HCT116 (cell line): ENCODE measurements at places on chromosomes 1 and 21. TPM values are rescaled to one million over a fixed set of nuclear protein-coding genes. Genes with fewer than 3 reads are reported as not detected.

DNA sequence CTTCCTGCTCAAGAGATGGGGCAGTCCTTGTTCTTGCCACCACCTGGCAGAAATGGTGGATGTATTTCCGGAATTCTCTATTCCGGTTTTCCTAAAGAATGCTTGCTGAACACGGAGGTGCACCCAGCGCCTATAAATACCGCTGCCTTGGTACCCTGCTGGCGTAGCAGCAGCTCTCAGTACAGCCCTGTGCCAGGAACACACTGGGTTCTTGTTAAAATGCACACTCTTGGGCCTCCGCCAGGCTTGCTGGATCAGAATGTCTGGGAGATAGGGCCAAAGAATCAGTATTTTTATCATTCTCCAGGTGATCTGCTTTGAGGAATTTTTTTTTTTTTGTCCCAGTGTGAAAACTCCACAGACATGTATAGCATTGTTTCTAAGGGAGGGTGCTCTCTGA is 54.2 kb downstream of the IGSF5 start:
- DNase-seq: no peak

DNA sequence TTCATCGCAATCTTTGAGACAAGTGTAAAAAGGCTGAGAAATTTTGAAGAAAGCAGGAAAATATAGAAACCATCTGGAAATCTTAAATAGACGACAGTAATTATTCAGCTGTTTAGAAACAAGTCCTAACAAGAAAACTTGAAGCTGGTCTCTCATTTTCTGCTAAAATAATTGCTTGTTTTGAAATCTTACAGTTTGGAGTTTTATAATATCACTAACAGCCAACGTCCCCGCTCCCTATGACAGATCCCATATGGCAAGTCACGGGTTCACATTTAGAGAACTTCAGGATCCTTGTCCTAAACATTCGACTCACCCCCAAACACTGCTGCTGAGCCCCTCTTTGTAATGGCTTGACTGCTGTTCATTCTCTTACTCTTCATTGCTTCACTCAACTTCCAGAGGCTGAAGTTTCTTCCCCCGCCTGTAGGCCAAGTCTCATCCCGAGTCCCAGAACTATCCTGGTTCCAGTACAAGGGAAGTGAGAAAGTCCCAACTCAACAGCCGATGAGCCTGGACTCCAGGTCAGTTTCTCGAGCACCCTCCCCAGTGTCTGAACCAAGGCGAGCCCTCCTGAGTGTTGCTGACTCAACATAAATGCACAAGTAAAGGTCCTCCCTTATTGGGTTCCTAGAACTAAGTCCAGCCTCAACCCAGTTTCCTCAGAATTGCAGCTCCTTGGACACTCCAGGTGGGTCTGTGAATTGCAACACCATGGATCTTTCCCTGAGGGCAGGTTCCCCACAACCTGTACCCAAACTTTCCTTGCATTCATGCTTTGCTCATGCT is 93.4 kb upstream of the BACE2 start:
- DNase-seq: no peak

GRCh38 chr1:166980818-166981217 is 5.5 kb upstream of the ILDR2 start:
- DNase-seq: no peak

GRCh38 chr1:109162626-109163025 is 48.7 kb downstream of the ELAPOR1 start:
- DNase-seq: no peak

DNA sequence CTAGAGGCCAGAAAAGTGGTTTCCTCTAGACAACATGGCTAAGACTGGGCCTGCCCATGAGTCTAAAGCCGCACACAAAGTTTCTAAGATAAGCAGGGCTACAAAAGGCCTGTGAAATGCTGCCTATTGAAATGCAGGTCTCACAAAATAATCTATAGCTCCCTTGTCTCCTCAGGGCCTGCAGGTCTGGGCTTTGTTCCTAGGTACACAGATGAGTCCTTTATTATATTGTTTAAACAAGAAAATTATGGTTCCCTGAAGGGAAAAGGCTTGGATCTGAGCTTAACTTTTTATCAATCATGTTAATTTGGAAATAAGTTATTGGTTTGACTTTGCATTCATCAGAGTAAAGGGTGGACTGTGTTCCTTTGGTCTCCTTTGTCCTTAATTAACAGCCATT is 413.4 kb upstream of the BEND5 start:
- DNase-seq: no peak

GRCh38 chr1:108858230-108858950 is 1.5 kb upstream of the AKNAD1 start:
- DNase-seq: no peak

DNA sequence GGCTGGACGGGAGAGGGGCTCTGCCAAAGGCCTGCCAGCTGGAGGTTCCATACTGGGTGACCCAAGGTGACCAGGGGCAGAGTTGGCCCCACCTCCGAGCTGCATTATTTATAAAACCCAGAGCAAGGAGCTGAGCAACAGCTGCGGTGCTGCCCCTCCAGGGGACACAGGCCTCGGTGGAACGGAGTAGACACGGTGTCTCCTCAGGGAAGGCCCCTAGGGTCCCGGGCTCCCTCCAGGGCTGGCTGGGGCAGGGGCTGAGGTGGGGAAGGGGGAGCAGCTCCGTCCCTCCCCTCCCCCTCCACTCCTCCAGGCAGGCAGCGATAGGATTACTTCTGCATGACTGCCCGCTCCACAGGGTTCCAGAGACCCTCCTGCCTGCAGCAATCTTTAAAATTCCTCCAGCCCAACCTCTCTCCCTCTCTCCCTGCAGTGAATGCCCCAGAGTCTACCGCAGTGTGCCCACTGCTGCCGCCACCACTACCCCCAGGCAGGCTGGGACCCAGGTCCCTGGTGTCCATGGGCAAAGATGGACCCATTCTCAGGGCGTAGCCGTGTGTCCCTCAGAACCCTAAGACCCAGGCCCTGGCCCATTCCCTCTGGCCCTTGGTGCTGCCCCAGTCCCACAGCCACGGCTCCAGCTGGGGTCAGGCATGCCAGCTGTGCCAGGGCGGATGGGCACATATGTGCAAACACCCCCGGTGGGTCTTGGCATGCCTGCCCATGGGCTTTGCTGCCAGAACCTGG is 10.8 kb downstream of the AHDC1 start:
- no peak for DNase-seq

DNA sequence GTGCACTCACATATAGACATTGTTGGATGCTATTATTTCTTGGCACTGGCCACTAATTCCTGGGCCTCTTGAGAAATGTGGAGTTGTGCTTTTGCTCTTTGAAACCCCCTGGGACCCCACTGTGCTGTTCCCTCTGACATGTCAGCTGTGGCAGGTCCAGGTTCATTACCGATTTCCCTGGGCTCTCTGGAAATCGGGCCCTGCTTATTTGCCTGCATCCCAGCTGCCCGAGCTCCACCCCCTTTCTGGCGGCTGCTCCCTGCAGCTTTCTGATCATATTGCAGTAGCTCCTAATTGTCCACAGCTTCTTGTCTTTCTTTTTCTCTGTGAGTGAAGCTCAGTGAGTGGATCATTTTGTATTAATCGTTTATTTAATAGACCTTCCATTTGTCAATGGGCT is 183.7 kb upstream of the FAM78B start:
- DNase-seq: no peak

DNA sequence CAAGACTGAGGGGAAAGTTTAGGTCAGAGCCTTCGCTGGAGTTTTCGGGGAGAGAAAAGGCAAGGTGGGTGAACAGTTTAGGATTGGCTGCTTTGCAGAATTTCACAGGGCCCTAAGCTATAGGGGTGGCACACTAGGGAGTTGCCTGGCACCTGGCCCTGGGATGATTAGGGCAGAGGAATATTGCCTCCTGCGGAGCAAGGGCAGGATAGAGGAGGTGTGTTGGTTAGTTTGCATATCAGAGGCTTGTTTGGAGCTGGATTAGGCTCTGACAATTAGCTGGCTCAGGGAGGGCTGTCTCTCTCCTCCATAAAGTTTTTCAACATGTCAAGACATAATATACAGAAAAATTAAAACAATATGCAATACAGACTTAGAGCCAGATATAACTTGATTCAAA is 436.4 kb downstream of the DISC1 start:
- no peak for DNase-seq

DNA sequence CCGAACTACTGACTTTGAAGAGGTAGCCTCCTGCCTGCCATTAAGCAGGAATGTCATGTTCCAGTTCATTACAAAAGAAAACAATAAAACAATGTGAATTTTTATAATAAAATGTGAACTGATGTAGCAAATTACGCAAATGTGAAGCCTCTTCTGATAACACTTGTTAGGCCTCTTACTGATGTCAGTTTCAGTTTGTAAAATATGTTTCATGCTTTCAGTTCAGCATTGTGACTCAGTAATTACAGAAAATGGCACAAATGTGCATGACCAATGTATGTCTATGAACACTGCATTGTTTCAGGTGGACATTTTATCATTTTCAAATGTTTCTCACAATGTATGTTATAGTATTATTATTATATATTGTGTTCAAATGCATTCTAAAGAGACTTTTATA is 159.8 kb upstream of the SGIP1 start:
- DNase-seq: no peak

DNA sequence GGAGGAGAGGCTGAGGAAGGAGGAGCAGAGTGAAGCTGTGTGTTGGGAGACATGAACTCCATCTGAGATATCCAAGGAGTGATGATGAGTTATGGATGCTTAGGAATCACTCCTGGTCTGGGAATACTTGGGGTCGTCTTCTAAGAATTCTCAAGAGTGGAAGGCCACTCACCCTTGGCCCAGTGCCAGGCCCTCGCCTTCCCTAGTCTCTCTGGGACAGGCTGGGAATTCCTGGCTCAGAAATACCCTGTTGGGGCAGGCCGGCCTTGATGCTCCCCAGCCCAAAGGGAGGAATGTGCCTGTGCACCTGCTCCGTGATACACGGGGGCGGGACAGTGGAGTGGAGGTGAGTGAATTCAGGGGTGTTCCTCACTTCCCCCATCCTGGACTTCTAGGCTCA is 12.6 kb upstream of the LMNA start:
- no peak for DNase-seq

- no peak for DNase-seq
These were observed 10.5 kb upstream of the SPEN start for GRCh38 chr1:15836772-15837669.

GRCh38 chr1:223180731-223181321 is 37.8 kb upstream of the TLR5 start:
- no peak for DNase-seq

DNA sequence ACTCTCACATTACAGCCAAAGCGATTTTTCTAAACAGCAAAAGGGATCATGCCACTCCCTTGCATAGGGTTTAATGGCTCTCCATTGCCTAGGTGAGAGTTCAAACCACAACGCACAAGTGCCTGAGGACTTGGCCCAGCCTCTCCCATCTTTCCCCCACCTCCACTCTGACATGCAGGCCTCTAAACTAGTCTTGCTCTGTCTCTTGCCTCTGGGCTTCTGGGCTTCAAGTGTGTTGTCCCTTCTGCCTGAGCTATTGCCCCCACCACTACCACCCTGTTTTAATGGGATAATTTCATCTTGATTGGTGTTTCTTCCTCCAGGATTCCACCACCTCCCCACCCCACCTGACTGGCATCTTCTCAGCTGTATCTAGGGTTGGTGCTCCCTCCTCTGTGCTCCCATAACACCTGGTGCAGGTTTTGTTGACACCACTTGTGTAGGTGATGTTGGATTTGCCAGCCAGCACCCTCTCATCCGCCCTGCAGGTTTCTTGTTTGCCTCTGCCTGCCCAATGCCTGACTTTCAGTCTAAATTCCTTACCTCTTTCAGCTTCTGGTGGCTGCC is 2.7 kb upstream of the ZBTB21 start:
- no peak for DNase-seq

DNA sequence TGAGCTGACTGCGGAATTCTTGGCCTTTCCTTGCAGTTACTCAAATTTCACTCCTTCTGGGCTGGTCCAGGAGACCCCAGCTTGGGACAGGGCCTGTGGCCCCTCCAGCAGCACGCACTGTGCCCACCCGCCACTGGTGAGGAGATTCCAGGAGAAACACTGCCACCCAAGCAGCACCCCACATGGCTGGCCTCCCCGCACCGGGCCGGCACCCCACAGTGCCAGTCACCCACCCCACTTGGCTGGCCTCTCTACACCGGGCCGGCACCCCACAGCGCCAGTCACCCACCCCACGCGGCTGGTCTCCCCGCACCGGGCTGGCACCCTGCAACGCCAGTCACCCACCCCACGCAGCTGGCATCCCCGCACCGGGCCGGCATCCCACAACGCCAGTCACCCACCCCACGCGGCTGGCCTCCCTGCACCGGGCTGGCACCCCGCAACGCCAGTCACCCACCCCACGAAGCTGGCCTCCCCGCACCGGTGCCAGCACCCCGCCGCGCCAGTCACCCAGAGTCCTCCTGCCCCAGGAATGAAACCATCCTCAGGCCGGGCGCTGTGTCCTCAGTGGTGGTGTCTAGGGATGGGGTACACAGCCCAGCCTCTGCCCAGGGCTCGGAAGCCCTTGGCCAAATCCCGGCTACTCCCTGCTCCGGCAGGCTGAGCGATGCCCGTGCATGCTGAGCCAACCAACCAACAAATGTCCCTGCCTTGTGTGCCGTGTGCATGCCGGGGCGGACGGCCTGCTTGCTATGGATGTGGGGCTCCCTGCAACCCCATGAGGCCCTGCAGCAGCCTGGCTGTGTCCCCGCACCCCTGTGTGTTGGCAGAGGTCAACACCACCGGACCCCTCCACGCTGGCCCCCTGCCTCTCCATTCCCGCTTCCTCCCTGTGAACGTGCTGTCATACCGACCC is 38.6 kb upstream of the TSPEAR start:
- DNase-seq: no peak

- DNase-seq: no peak
These were observed 57.7 kb upstream of the F3 start for GRCh38 chr1:94599095-94599813.

- DNase-seq: no peak
These were observed 41.0 kb upstream of the HAO2 start for GRCh38 chr1:119327450-119328155.

GRCh38 chr1:2597441-2598328 is 11.1 kb downstream of the PRXL2B start:
- DNase-seq: no peak

- no peak for DNase-seq
These were observed at the start of gene CLCA2 for GRCh38 chr1:86423873-86424272. Gene CLCA2, plus strand, starts transcription at chr1:86424171. Its CDS starts 77 bp downstream, at chr1:86424248.

DNA sequence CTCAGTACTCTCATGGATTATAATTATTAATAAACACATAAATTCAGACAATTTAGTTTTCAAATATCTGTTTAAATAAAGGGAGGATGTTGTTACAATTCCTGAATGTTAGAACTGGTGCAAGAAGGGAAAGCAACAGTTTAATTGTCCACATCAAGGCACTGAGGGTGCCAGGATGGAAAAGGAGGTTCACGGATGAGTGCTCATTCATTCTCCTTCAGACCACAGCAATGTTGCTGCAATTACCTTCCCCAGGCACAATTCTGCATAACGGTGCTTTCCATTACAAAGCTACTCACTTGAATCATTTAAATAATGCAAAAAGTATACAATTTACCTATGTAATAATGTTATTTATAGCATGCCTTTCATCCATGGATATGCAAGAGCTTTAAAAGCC is 52.3 kb upstream of the COG2 start:
- no peak for DNase-seq

Gene CLCA1
- total RNA-seq: 0.12 TPM

Gene KPRP
- not detected for total RNA-seq

Gene RHOU
- total RNA-seq: 4.0 TPM

Gene OR10J1
- total RNA-seq: not detected

Gene FCGR2B
- not detected for total RNA-seq

Gene TMPRSS3
- total RNA-seq: not detected

Gene VPS13D
- 31.6 TPM for total RNA-seq

Gene BTBD8
- total RNA-seq: 2.8 TPM

Gene APCS
- 0.42 TPM for total RNA-seq

Gene COL6A2
- total RNA-seq: 87.0 TPM

Gene KRTAP11-1
- total RNA-seq: not detected

Gene PRDX1
- total RNA-seq: 1,171 TPM
